Fibroblast of skin of left quadriceps (primary cell): ENCODE measurements at places on chromosomes 5 and 9.

DNA sequence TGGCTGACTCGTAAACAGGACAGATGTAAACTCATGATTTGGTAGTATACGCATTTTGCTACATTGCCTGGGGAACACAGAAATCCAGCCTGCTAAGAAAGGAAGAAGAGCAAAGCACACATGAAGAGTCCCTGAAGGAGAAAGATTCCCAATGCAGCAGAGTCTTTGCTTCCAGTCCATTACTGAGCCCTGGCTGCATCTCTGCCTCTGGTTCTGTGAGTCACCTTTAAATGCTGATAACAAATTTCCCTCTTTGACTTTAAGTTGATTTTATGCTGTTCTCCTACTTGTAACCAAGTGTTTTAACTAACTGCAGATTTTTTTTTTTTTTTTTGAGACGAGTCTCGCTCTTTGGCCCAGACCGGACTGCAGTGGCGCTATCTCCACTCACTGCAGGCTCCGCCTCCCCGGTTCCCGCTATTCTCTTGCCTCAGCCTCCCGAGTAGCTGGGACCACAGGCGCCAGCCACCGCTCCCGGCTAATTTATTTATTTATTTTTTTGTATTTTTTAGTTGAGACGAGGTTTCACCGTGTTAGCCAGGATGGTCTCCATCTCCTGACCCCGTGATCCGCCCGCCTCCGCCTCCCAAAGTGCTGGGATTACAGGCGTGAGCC lies 8.5 kb upstream of the PRXL2C start:
- DNase-seq, result no peak

- peak; percentile 8 for DNase-seq
Observed at GRCh38 chr9:99677281-99677680, 144.4 kb upstream of the NR4A3 start.

DNA sequence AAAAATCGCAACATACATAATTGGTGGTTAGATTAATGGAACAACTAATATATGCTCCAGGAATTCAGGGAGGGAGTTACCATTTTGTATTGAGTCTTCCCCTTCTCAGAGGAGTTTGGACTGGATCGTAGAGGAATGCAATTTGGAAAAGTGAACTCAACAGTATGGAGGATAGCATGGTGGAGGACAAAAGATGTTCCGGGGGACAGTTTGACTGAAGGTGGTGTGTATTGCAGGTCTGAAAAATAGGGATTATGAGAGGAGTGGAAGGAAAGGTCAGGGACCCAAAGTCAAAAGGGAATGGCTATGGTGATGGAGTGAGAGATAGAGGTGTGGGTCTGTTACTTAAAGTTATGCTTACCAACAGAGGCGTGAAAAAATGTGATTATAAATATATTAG lies 1.5 kb downstream of the DNAJC21 start:
- DNase-seq, result no peak

DNA sequence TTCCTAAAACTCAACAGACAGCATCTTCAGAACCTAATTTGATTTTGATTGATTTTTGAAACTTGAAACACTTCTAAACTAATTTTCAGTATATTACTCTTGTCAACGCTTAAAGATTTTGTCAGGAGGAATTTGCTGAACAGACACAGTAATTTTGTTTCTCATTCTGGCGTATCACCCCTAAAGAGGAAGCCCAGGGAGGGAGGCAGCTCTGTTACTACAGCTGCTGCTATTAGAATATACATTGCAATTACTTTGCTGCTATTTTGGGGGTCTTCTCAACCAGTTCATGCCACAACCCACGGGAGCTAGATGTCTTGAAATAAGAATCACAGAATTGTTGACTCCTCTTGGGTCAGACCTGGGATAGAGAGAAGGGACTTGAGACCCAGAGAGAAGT lies 122.6 kb downstream of the TLR4 start:
- DNase-seq, result no peak

DNA sequence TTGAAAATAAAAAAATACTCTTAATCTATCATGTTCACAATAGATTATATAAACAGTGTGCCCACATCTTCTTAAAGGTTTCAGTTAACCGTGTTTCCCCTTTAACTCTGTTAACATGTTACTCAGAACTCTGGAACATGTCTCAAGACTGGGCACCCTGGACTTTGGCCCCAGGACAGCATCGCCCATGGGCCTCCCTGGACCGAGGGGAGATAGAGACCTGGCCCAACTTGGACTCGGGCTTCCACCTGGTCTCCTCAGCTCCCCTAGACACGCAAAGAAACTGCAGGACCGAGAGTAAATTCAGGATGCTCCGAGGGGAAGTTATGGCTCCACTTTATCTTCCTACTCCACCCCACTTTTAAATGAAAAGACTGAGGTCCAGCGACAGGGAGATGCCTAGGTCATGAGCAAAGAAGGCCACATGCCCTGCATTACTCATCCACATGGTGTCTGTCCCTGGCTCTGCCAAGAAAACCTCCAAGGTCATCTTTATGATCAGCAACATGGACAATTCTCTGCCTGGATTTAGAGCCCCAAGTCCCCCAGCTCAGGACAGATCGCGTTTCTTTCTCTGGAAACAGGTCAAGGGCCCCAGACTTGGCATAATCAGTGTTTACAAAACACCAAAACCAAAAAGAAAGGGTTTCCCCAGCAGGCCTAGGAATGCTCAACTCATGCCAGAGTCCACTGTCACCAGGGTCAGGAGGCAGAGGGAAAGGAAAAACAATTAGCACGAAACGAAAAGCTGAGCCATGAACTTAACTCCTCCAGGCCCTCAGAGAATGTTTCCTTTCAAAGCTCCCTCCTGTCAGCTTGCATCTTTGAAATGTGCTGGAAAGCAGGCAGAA lies 17.4 kb downstream of the GPX3 start:
- DNase-seq, result no peak

- peak; percentile 33 for DNase-seq
Observed at GRCh38 chr9:3793971-3794383, 268.2 kb upstream of the RFX3 start.

GRCh38 chr5:119397518-119398380 lies 41.9 kb downstream of the TNFAIP8 start:
- peak; percentile 71 for DNase-seq

DNA sequence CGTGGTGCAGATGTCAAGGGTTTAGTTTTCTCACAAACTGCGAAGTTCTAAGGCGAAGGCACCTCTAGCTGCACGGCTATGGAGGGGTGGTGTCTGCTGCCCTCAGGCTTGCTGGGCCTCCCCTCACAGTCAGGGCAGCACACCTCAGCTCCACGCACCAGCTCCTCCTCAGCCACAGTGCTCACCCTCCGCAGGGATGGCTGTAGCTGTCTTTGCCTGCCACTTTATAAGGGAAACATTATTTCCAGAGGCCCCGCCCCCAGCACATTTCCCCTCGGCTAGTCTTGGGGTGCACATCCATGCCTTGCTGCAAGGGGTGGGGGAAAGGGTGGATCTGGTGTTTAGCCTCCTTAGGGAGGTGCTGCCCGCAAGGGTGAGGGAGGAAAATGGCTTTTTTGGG lies 154.6 kb downstream of the TRIO start:
- no peak for DNase-seq

DNA sequence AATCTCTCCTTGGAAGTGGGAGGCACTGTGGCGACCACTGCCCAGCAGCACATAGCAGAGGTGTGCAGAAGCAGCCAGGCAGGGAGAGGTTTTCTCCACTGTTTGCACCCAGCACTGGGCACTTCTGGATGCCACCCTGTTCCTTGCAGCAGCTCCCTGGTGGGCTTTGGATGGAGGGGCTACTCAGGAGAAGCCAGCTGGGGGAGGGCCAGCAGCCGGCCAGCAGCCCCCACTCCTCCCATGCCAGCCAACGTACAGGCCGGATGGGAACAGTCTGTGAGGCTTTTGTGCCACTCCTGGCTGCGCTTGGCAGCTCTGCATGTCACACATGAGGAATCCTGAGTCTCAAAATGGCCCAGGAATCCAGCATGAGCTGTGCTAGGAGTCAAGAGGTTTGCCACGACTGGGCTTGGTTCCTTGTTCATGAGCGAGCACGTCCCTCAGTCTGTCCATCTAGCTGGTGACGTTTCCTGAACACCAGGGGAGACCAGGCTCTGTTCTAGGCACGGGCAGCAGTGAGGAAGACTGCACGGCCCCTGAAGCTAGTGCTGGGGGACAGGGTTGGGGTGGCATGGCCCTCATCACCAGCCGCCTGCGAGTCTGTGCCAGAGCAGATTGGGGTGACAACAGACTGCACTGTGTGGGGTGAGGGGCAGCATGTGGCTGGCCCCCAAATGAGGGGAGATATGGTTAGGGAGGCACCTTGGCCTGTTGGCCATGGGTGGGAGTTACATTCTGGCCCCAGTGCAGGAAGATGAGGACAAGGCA lies 10.1 kb downstream of the PHF2 start:
- DNase-seq, result no peak

GRCh38 chr5:5301176-5301575 lies 121.3 kb upstream of the ICE1 start:
- no peak for DNase-seq

- no peak for DNase-seq
Observed at GRCh38 chr9:128203707-128204551, 750 bp downstream of the DNM1 start.
